ENCODE measurements at places on chromosomes 13 and 19.

DNA sequence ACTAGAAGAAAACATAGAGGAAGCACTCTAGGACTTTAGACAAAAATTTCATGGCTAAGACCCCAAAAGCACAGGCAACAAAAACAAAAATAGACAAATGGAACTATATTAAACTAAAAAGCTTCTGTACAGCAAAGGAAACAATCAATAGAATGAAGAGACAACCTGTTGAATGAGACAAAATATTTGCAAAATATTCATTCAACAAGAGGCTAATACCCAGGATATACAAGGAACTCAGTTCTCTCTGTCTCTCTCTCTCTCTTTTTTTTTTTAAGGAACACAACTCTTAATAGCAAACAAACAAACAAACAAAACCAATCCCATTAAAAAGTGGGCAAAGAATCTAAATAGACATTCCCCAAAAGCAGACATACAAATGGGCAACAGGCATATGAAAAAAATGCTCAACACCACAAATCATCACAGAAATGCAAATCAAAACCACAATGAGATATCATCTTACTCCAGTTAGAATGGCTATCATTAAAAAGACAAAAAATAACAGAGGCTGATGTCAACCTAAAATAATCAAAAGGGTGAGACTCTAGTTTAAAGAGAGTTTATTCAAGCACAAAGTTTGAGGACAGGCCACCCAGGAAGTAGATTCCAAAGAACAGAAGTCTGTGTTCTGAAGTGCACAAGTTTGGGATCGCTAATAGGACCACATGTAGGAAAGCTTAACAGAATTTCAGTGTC is 27.1 kb upstream of the SLC7A9 start:
- no peak for DNase-seq

DNA sequence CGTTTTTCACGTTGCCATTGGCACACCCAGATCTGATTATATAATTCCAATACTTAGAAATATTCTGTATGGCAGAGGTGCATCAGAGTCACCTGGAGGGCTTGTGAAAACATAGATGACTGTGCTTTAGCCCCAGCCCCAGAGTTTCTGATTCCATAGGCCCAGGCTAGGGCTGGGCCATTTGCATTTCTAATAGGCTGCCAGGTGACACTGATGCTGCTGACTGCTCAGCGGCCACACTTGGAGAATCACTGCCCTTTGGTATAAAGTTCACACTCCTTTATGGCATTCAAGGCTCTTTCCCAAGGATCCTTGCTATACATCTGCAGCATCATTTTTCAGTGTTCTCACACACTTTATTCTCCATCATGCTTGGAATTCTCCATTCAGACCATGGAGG is 137.1 kb downstream of the AKAP11 start:
- DNase-seq, result no peak

- peak; percentile 17 for DNase-seq
These were observed 14.3 kb downstream of the PEPD start for GRCh38 chr19:33507021-33507956.

- DNase-seq, result no peak
These were observed 5.8 kb downstream of the KIRREL2 start for GRCh38 chr19:35862528-35862927.

DNA sequence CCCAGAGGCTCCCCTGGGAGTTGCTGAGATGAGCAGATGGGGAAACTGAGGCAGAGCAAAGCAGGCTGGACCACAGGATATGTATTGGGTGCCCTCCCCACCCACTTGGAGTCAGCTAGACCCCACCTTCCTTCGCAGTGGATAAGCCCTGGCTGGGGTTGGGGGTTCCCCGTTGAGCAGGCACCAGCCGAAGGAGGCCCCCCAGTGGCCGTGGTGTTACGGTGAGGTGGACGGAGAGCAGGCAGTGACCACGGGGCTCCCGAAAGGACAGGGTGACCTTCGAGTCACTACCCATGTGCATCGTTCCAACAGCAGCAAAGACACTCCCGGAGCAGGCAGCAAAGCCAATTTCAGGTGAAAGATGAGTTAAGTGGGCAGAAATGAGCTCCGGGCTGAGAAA is 62.4 kb upstream of the ADGRE5 start:
- DNase-seq, result no peak

GRCh38 chr19:50823389-50824042 is at the start of gene KLK1:
Gene KLK1, minus strand, starts transcription at chr19:50823787. Its CDS starts 39 bp downstream, at chr19:50823748.
- DNase-seq, result no peak

DNA sequence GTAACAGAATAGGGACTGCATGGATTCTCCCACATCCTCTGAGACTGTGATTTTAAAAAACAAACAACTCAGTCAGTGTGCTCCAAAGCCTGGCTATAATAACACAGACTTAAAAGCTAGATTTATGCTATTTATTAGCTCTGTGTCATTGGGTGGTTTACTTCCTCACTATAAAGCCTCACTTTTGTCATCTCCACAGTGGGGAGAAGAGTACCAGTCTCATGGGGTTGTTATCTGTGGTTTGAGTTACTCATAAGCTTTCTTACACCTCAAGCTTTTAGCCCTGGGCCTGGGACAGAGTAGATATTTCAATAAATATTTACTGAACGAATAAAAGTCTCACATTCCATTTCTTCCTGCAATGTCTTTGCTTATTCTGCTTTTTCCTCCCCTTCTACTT is 5.3 kb downstream of the RNASEH2B start:
- no peak for DNase-seq

GRCh38 chr19:38653028-38653571 is 5.7 kb downstream of the ACTN4 start:
- no peak for DNase-seq

GRCh38 chr19:3578390-3578789 is 5.6 kb downstream of the HMG20B start:
- DNase-seq, result no peak

GRCh38 chr19:29777781-29778309 is 33.9 kb upstream of the CCNE1 start:
- DNase-seq, result no peak

GRCh38 chr13:88649855-88650254 is 978.7 kb downstream of the SLITRK5 start:
- DNase-seq, result no peak

GRCh38 chr19:42150911-42151361 is 18.7 kb upstream of the POU2F2 start:
- no peak for DNase-seq

GRCh38 chr13:42803563-42804204 is 22.3 kb downstream of the FAM216B start:
- DNase-seq, result no peak

DNA sequence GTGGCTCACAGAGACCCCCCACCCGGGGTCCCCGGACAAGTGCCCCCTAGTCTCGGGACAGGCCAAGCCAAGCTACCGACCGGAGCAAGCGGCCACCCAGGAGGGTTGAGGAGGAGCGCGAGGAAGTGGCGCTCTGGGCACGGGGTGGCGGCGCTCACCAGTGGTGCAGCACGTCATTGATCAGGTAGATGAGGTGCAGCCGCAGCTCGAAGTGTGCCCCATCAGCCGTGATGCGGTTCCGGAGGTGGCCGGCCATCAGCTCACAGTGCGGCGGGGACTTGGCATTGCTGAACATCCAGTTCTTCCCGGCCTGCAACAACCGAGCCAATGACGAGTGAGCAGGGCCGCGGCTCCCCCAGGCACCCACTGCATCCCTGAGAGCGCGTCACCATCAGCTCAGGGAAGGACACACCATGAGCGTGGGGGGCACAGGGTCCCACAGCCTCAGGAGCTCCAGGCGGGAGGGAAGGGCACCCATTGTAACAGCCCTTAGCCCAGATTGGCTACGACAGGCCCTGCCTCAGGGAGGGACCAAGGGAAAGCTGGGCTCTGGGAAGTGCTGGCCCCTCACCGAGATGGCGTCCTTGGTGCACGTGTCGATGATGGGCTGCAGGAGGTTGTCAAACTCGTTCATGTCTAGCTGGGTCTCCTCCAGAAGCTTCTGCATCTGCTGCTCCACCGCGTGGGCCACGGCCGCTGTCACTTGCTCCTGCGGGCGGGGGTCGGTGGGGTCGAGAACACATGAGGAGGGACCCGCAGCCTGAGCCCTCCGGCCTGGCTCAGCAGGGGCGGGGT is 9.6 kb downstream of the CHERP start:
- DNase-seq, result no peak

- DNase-seq, result peak; percentile 69
These were observed 1.5 kb upstream of the SLC17A7 start for GRCh38 chr19:49442771-49443365.

GRCh38 chr13:46638262-46638661 is 85.3 kb downstream of the LRCH1 start:
- DNase-seq, result no peak

GRCh38 chr13:22148187-22148586 is 477.3 kb downstream of the FGF9 start:
- no peak for DNase-seq

GRCh38 chr19:50924586-50924985 is 13.4 kb upstream of the KLK4 start:
- no peak for DNase-seq

DNA sequence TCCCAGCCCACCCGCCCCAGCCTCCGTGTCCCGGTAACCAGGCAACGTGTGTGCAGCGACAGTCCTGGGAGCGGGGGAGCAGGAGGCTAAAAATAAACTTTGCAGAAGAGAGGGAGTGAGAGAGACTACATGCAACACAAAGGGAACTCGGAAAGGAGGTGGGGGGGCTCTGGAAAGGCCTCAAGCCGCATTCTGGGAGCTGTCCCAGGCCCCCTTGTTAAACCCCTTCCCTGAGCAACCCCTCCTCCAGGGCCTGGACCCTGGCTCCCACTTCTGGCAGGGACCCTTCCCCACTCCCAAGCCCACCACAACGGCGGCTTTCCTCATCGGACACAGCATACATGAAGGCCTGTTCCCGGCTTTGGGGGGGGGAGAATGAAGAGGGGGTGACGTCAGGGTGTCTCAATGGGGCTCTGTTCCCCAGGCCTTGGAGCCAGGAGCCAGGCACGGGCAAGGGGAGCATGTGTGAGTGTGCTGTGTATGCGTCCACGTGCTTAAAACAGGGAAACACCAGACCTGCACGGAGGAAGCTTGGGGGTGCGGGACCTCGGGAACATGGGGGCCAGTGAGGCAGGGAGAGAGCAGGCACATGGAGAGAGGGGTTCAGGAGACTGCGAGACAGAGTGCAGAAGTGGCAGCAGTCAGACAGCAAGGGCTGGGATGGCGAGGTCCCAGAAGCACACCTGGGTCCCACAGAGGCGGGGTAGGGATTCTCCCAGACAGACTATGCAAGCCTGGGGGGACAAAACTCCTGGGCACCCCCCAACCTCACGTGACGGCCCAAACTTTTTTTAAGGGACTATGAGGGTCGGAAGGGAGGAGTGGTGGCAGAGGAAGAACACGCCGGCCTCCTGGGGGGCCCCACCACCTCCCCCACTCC is 2.3 kb downstream of the ERF start:
- peak; percentile 77 for DNase-seq

GRCh38 chr19:52963247-52963618 is 552 bp upstream of the ZNF816 start:
- no peak for DNase-seq

- DNase-seq, result no peak
These were observed 1407.7 kb upstream of the SLC10A2 start for GRCh38 chr13:104473936-104474335.

DNA sequence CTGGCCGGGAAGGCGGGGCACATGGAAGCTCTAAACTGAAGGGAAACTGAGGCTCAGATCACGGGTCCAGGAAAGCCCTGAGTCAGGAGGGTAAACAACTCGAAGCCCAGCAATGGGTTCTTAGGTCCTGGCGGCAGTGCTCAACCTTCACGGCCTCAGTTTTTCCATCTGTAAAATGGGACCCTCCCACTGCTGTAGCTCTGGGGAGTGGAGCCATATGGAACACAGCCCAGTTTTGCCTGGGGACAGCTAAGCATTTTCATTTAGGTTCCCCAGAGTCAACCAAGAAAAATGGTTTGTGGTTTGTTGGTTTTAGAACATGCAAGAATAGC is 30.4 kb downstream of the CEBPG start:
- no peak for DNase-seq

DNA sequence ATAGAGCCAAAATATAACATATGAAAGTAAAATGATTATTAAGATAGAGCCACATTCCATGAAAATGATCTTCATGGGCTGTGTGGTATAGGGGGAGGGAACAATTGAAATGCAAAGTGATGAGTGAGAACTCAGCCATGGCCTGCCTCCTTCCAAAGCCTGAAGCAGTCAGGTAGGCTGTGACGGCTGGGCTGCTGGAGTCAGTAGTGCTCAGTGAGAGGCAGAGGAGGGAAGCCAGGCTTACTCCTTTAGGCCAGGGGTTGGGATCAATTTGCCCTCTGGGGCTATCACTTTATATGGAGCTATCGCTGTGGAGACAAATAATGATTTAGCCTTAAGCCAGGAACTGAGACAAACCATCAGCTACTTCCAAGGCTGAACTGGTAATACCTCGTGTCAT is 654.9 kb downstream of the FGF9 start:
- DNase-seq, result no peak

GRCh38 chr19:54517483-54517882 is 14.9 kb downstream of the LAIR2 start:
- DNase-seq, result no peak

DNA sequence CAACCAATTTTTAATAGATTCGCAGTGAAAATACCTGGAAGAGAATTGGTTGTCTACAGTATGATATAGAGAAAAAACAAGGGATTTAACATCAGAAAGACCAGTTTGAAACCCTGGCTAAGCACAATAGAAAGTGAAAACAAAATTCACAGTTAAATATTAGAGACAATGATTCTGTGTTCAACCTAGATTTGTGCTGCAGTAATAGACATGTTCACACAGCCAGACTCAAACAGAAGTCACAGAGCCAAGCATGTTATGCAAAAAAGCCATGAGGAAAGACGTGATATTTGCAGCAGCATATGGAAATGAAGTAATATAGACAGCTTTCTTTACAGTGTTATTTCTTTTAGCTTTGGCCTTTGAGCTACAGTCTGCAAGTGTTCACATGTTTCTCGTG is 48.1 kb downstream of the SCEL start:
- DNase-seq, result no peak

- no peak for DNase-seq
These were observed 8.6 kb upstream of the SLC25A41 start for GRCh38 chr19:6442087-6442688.

- no peak for DNase-seq
These were observed 43.2 kb downstream of the RGCC start for GRCh38 chr13:41500511-41500910.

All from occipital lobe (tissue), 3 donors.